ENCODE measurements at places on chromosomes 5 and 9.
A peak's percentile ranks its signal among the peaks of the same experiment; 100 is the strongest.

DNA sequence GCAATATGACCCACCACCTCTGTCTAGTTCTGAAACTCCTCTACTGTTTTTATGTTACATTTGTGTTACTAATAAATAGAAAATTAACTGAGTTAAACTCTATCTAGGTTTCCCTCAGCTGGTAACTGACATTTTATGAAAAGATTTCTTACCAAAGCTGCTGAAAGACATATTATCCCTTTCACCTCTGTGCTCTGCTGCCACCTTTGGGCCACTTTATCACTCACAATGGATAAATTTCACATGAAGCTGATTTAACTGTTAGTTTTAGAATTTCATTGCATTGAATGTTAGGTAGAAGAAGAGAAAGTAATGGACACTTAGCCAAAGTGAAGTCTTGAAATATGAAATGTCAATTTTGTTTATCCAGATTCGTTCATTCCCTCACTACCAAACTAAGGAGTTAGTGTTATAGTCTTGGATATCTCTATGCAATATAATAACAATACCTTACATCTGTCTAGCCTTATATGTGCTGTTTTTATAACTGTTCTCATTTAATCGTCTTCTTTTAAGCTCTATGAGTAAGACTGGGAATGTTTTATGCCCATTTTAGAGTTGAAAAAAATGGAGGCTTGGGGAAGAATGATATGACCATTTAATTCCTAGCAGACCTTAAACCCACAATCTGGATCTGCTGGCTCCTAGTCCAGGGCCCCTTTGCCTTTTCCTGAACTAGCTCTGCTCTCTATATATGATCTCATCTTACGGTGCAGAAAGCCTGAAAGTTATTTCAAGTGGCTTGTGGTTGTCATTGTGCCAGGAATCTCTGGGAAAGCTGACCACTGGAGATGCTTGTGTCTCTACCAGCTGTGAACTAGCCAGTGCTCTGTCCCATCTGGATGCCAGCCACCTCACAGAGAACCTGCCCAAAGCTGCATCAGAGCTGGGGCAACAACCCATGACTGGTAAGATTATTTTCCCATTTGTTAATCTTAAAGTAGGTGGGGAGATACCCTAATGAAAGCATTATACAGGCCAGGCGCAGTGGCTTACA lies 97.1 kb downstream of the GOLPH3 start:
- DNase-seq = peak; percentile 52

- no peak for DNase-seq
These were observed 25.5 kb upstream of the NR4A3 start for GRCh38 chr9:99796231-99796630.

GRCh38 chr5:171420431-171421241 lies 1.2 kb downstream of the FGF18 start:
- DNase-seq = peak; percentile 89

DNA sequence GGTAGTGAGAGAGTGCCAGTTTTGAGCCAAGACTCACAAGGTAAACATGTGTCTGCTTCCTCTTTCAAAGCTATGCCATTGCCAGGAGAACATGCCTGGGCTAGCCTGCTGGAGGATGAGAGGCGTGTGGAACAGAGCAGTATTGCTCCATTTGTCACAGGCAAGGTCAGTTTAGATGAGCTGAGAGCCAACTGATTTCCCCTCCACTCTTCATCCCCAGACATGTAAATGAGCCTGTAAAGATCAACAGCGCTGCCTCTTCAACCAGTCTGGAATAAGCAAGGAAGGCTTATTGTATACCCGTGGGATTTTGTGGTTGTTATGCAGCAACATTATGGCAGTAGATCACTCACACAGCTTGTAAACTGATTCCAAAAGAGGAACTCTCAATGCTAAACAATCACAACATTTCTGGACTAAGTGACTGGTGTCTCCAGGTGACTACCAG lies 8.2 kb upstream of the GDNF start:
- peak; percentile 66 for DNase-seq
